ENCODE measurements at places on chromosomes 12 and 14.

- no peak for DNase-seq
Observed at GRCh38 chr12:109947521-109947920, 47.4 kb downstream of the TCHP start.

DNA sequence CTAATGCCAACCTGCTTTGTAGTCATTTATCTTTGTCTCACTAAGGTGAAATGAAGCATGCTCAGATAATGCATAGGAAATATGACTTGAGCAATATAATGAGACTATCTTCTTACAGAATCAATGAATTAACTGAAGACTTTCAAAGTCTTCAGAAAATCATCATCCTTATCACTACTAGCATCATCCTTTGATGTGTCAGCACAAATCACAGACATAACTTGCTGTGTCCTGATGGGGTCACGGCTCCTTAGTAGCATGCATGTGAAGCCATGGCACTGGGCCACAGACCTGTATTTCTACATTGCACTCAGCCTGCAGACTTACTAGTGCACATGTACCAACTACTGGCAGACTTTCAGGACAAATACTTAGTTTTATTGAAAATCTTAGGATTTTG, 18.9 kb downstream of the TMEM260 start:
- no peak for DNase-seq

DNA sequence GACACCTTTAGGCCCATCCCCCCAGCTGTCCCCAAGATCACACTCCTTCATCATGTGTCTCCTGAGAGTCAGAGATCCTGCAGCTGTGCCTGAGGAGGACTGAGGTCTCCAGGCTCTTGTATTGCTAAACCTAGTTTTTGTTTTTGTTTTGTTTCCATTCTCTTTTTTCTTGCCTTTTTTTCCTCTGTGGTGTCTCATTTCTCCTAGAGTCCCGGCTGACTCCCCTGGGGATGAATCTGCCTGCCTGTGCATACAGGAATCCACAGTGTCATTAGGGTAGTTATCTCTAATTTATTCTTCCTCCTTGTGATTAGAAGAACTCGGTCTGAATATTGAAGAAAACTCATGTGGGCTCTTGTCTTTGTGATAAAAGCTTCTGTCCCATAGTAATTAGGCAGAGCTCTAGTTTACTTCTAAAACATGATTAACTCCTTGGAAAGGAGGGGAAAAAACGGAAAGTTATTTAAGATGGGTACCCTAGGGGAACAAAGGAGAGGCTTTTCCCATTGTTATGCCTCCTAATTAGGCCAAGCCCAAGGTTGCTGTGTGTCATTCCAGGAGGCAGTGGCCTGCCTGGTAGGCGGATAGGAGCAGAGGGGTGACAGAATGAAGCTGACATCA, 343.2 kb downstream of the ZFP36L1 start:
- no peak for DNase-seq

DNA sequence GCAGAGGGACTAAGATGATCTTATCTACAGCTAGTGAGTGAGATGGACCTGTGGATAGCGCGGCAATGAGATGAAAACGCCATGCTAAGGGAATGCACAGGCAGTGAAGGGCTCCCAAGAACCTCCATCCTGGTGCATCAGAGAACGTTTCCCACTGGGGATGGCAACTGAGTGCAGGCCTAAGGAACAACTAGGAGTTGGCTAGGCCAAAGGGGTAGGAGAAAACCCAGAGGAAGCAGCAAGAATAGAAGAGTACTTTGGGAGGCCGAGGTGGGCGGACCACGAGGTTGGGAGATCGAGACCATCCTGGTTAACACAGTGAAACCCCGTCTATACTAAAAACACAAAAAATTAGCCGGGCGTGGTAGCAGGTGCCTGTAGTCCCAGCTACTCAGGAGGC, 24.6 kb upstream of the BATF start:
- DNase-seq = no peak

DNA sequence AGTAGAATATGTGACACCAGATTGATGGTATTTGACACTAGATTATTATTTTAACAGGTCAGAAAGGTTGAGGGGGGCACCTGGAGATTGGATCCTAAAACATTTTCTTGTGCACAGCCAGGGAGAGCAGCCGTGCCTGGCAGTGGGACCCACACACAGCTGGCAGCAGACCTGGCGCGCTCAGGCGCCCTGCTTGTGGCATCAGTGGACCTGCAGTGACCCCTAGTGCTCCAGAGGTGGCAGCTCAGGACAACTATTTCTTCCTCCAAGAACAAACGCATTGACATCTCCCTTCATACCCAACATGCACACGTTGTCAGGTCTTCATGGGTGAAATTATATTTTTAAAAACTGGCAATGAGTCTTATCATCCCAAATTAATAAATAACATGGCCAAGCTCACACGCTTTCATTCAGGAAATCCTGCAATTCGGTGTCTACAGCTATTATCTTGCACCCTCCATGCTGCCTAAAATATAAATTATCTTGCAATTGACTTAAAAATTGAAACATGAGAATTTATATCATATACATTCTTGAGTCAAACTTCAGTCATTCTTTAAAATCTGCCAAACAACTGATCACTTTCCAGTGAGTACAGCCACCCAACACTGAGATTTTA, 7.7 kb upstream of the TMEM132D start:
- DNase-seq = no peak

DNA sequence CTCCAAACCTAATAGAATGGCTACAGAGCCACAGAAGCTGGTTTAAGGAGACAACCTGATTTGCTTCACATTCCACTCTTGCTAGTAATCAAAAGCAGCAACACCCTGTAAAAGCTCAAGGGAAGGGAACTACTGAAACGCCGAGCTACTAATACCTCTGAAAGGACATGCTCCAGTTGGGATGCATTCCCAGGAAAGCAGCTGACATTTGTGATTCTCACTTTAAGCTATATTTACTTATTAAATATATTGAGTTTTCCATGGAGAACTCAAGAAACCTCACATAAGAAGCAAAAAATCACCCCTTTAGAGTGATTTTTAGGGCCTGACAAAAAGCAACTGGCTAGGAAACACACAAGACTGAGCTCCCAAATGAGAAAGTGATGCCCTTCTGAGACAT, 1073.0 kb upstream of the FLRT2 start:
- no peak for DNase-seq

GRCh38 chr12:24482882-24483604, 465.9 kb downstream of the BCAT1 start:
- no peak for DNase-seq

DNA sequence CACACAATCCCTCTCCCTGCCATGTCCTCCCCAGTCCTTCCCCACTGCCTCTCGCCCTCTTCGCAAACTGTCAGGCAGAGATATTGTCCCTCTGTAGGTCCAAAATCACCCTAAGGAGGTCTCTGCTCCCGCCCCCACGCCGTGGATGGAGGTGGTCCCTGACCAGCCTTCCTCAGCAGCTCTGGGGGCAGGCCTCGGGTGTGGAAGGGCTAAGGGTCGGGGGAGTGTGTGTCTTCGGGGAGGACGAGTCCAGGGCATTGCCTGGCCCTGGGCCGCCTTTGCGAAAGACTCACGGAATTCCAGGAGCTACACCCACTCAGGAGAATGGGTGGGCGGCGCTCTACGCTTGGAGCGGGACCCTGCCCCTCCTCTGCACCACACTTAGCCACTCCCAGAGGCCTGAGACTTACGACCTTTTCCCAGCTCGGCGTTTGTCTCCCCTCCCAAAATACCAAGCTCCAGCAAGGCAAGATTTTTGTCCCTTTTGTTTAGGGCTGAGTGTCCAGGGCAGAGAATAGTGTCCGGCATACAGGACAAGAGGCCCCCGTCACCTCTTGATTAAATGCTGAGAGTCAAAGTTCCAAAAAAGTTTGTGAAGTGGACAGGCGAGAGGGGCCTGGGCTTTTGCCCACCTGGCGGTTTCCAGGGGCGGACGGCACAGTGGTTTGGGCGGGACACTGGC, 881 bp downstream of the PYGL start:
- no peak for DNase-seq

GRCh38 chr12:58633479-58633878, 286.8 kb downstream of the LRIG3 start:
- no peak for DNase-seq

GRCh38 chr12:122333142-122334087, 67.1 kb upstream of the VPS33A start:
- DNase-seq = no peak

DNA sequence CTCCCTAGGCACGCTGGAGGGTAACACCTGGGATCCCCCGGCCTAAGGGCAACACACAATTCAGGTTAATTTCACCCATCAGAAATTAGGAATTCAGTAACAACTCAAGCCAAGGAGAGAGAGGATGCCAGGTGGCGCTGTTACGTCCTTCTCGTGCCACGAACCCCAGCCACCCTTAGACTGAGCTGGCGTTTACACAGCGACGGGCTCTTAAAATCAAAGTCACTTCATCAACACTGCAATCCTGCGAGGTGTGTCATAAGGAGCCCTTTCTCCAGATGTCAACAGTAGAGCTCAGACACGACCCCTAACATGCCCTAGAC, 110.6 kb upstream of the TMEM132D start:
- no peak for DNase-seq

DNA sequence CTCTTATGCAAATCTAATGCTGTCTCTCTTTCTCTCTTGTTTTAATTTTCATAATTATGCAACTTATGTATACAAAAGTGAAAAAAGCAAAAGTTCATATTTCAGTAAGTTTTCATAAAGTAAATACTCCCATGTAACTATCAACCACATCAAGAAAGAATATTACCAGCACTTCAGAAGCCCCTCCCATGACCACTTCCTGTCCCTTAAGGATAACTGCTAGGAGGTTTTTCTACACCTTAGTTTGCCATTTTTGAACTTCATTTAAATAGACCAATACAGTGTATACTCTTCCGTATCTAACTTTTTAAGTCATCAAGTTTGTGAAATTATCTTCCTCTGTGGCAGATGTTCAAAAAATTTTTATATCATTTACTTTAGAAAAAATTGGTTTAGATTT, 547 bp upstream of the OR4K15 start:
- no peak for DNase-seq

DNA sequence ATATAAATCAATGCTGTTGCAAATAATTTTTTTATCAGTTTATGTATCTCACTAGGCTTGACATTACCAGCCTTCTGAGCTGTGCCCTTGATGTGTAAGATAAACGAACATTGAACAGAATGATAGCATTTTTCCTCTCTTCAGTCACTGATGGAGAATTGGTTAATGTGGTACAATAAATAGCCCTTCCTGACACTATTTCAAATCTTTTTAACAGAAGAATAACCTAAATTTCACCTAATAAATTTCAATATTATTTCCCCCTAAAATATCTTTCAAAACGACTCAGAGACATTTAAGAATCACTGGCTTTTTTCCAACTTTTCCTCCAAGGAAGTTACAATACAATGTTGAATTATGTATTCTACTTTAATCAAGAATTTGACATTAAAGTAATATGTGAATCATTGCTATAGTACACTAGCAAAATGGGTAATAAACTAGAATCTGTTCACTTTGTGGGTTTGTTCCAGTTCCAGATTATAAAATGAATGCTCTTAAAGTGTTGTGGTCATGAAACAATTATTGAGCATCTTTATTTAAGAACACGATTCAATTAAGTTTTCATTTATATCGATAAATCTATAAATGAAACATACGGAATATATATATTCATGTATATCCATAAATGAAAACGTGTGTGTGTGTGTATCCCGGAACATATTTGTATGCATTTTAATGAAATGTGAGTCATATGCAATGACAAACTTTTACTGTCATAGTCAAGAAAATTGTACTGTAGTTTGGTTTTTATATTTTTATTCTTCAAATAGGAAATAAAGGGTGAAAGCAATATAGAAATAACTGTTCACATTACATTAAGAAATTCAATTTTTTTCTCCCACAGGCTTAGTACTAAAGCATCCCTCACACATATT, 2.5 kb upstream of the ATP2B1 start:
- DNase-seq = no peak

- no peak for DNase-seq
Observed at GRCh38 chr14:31025367-31026076, at the start of gene AP4S1. AP4S1 (plus strand) TSS chr14:31025649; CDS start chr14:31066197, 40,548 bp downstream.

DNA sequence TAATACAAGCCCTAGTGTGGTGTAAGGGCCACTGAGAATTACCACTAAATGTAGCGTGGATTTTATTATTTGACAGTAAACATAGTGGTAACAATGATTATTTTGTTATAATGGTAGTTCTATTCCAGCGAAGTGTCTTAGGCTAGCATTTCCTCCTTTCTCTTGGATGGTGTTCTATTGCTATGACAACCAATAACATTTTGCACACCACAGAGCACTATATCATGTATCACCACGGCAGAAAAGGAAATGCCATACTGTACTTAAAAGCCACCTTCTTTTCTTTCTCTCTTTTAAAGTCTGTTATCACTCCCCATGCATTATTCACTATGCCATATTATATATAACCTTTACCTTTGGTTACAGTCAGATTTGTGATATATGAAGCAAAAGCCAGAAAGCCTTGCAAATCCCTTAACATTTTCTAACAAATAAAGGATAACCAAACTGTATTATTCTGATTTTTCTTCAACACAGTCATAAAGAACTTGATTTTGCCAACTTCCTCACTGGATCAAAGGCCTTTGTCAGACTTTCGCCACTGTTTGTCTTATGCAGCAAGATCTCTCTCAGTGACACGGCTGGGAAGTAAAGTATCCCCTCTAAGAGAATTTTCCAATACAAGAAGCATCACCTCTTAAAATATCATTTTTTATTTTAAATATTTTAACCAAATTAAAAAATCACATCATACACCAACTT, 195.8 kb downstream of the FOXN3 start:
- DNase-seq = no peak

DNA sequence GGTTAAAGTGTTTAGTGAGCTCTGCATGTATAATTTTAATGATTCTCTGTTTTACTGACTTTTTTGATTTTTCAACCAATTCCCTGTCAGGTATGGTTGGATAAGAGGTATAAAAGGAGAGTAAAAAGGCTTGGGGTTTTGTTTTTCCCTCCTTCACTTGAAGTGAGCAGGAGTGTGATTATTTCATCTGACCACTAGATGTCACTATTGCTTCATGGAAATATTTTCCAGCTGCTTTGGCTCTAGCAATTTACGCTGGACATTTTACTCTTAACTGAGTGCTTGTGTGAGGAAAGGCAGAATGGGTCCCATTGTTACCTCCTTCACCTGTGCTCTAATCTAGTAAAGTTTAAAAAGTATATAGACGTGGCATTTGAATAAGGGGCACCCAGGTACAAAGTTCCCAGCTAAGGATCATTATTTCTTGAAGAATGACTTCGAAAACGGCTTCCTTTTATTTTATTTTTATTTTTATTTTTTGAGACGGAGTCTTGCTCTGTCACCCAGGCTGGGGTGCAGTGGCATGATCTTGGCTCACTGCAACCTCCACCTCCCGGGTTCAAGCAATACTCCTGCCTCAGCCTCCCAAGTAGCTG, 66.5 kb downstream of the TBC1D30 start:
- DNase-seq = no peak

GRCh38 chr12:62832558-62832957, 102.4 kb downstream of the PPM1H start:
- no peak for DNase-seq

DNA sequence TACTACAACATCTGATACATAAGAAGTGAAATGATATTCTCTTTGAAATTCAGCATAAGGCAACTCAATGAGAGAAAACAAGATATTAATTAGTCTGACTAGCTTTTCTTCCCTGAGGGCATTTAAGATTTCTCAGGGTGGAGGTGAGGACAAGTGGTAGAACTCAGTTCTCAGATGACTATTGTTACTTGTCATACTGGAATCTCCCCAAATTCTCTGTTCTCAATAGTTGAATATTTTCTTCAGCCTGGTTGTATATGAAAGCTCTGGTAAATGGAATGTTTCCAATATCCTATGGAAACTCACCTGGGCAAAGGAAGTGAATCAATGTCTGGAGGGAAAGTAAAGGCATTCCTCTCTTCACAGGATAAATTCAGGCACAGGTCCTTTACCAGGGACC, 18.2 kb upstream of the ITGA5 start:
- DNase-seq = no peak

- DNase-seq = no peak
Observed at GRCh38 chr14:47150267-47150666, 498.7 kb upstream of the RPL10L start.

Measured in cortex of kidney (tissue), 1 donor.